ENCODE measurements at places on chromosomes 16 and 17.

- no peak for DNase-seq
Observed at GRCh38 chr16:27824786-27825185, 238.7 kb downstream of the GSG1L start.

DNA sequence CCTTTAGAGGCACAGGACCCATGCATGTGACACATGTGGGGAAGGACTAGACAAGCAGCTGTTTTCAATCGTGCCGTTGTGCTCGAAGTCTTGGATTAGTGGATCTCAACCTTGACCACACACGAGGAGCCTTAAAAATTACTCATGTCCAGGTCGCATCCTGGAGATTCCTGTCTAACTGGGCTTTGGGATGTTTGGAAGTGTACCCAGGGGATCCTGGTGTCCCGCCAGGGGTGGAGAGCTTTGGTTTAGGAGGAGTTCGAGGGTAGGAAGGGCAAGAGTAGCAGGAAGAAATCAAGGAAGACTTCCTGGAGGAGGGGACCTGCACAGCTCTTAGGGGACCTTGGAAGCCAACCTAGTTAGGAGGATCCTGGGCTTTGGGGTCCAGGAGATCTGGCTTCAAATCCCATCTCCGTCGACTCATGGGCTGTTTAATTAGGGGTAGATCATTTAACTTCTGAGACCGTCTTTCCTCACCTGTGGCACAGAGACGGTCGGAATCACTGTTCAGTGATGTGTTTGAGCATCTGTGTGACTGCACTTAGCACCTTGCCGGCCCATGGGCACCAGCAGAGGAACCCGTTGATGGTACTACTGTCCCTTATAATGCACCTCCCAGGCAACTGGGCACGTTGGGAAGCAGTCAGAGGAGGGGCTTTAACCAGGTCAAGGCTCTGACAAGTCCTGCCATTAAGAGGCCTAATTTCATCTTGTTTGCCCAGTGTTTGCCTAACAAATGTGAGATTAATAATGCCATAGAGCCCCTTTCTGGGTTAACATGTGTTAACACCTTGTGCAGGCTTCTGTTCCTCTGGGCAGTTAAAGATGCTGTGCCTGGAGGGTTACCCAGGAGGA, 102.0 kb upstream of the PLCG2 start:
- DNase-seq: no peak

DNA sequence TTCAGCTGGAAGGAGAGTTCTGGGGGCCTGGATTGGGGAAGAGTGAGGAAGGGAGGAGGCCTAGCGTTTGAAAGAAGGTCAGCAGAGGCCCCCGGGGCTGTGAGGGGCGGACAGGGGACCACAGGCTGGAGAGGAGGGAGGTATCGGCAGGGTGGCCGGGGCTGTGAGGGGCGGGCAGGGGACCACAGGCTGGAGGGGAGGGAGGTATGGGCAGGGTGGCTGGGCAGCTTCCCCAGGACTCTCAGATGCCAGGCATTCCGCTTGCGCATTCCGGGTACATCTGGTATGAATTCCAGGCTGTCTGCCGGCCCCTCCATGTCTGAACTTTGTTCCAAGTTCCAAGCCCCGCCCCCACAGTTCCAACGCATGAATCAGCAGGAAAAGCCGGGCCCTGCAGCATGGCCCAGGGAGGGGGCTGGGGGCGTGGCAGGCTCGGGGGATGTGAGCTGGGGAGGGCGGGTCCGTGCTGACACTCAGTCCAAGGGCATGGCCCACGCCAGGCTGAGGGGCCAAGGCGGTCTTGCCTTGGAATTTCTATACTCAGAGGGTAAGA, 4.3 kb upstream of the TLCD2 start:
- DNase-seq: no peak

GRCh38 chr16:67386861-67387455, 6.3 kb downstream of the TPPP3 start:
- no peak for DNase-seq

GRCh38 chr16:87248714-87249113, 68.5 kb downstream of the C16orf95 start:
- no peak for DNase-seq

GRCh38 chr17:19747829-19748806, at the start of gene ALDH3A1:
Gene ALDH3A1 (minus strand): TSS chr17:19748298. CDS start chr17:19745129, 3,169 bp downstream.
- no peak for DNase-seq

GRCh38 chr16:83700918-83701317, 106.9 kb upstream of the HSBP1 start:
- DNase-seq: no peak

DNA sequence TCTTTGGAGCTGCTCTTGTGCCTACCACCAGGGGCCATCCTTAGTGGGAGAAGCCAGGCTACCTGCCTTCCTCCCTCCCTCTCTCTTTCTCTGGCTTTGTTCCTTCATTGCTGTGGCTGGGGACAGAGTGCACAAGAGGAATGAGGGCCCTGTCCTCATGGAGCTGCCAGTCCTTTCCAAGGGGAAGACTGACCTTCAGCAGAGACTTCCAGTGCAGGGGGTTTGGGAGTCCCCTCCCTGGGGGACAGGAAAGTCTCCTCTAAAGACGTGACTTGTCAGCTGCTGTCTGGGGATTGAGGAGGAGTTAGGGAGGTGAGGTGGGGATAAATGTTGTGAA, 108.1 kb downstream of the CMIP start:
- no peak for DNase-seq

GRCh38 chr17:61015966-61016365, 338.3 kb downstream of the BCAS3 start:
- no peak for DNase-seq

GRCh38 chr16:14356064-14356463, 274.0 kb downstream of the PARN start:
- DNase-seq: no peak

DNA sequence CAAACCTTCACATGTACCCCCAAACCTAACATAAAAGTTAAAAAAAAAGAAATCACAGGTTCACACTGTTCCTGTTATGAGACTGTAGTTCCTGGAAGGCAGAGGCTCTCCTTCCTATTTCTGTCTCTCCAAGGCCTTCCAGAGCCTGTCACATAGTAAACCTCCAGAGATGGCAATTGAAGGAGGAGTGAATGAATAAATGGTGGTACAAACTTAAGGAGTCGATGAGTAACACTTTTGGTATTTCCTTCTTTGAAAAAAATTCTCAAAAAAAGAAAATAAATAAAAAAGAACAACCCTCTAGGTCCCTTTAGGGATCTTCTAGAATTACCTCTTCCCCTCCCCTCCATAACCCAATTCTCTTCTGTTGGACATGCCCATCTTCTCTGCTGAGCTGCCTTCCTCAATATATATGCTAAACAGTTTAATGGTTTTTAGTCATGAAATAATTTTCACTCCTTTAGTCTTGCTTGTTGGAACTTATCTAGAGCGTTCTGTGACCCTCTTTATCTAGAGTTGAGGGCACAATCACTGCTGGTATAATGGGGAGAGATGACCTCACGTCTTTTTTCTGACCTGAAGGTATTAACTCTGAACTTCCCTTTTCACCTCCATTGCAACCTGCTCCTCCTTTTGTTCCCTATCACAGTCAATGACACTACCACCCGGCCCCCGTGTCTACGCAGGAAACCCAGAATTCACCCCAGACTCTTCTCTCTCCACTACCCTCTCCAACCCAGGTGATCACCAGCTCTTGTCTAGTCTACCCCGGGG, 1.7 kb upstream of the TAF15 start:
- DNase-seq: no peak

GRCh38 chr17:80919331-80920311, 72.0 kb upstream of the CHMP6 start:
- DNase-seq: no peak

GRCh38 chr16:13940397-13940933, 20.5 kb downstream of the ERCC4 start:
- no peak for DNase-seq

Data from natural killer cell (primary cell).